ENCODE measurements at places on chromosomes 7 and 10.

- no peak for DNase-seq
Measured at GRCh38 chr7:2701832-2702593, 14.0 kb downstream of the AMZ1 start.

DNA sequence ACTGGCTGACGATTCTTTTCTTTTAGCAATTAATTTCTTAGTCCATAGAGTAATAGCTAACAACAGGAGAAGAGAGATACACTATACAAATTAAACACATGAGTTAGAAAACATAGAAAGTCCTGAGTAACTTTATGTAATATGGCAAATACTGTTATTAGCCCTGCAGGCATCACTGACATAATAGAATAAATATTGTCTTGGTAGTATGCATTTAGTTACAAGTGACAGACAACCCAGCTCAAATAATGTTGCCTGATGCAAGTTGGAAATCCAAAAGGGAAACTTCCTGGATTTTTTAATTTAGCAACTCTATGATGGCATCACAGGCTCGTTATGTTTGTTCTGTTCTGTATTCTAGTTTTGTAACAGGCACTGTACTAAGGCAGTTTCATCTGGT lies 95.1 kb downstream of the DKK1 start:
- DNase-seq: no peak

DNA sequence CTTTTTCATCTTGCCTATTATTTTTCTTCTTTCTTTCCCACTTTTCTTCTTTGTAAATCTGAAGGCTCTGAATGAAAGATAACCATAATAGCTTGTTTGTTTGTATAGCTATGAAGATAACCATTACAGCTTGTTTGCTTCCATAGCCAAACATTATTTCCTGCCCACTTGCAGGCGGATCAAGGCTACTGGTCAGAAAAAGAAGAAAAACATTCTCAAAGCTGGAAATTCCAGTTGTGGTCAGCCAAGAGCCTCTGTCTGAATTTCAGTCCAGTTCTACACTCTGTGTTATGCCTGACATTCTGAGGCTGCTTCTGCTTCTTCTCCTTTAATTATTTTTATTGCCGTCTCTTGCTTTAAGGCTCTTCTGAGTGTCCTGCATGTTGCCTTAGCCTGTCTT lies 48.9 kb downstream of the TMEM178B start:
- DNase-seq: no peak

DNA sequence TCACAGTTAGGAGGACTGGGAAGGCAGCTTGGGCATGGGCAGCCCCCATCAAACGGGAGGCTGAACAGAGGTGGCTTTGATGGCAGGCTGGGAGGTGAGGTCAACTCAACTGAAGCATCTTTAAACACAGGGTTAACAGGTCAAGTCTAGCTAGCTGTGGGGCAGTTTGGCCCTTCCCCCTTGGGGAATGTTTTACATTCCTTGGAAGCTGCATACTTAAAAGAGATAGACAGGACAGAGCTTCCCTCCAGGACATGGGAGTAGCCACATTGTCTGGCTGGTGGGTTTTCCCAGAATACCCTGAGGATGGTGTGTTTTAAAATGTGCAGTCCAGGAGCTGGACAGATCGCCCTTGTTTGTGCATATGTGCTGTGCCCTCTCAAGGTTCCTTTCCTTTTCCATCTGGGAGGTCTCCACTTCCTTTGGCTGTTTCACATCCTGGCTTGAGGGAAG lies 6.8 kb upstream of the RASSF4 start:
- no peak for DNase-seq

- DNase-seq: no peak
Measured at GRCh38 chr7:48380921-48381320, 209.7 kb downstream of the ABCA13 start.

DNA sequence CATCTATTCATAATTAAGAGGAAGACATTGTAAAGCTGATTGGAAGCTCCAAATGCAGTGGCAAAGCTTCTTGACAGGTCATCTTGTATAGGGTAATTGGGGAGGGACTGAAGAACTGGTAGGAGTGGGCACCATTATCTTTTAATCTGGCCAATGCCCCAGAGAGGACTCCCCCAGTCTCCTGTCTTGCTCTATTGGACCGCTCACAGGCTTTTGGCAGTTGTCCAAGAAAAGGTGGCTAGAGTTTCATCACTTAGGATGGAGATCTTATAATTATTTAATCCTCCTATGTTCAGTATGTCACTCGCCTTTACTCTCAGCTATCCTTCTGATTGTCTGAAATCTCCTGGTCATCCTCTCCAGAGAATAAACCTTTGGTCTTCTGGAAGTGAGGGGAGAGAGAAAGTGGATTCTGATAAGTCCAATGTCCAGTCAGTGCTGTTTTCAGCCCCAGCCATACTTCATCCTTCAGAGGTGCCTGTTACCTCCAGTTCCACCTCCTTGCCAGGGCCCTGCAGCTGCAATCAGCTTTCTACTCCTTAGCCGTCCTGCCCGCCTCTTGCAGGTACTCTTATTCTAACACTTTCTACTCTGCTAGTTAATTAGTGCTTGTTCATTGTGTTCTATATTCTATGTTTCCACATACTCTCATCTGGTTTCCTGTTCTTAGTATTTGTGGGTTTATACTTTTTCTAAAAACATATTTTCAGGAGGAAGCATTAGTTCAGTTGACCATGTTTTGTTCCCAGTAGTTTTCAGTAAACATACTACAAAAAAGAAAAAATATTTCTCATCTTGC lies 241.6 kb downstream of the NSUN6 start:
- no peak for DNase-seq

DNA sequence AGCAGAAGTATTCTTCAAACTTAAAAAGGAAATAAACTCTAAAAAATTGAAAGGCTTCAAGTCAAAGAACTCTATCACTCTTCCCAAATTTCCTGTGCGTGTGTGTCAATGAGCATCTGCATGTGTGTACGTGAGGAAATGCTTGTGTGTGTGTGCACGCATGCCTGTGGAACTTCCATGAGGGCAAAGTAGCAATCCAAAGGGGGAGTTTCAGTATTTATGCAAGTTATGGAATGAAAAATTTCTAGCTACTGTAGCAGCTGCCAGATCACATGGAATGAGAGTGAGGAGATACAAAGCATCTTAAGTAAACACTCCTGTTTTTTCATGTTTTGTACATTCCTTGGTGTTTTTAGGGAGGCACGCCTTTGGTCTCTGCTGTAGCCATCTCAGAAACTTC lies 152.6 kb downstream of the RAPGEF5 start:
- DNase-seq: no peak

- no peak for DNase-seq
Measured at GRCh38 chr10:68469838-68470237, 1.9 kb downstream of the DNA2 start.

DNA sequence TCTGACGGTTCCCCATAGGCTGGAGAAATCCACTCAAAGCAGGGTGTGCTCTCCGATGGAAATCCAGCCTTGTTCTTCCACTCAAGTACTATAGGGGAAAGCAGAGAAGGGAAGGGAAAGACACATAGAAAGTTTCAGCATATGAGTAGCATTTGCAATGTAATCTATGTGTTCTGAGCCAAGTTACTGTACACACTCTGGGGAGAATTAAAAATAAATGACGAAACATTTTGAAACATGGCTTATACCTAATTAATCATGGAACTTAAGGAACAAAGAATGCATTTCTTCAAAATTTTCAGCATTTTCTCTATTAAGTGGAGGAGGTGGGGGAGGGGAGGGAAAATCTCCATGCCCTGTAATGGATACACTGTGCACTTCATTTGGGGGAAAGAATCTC lies 198.1 kb upstream of the HABP2 start:
- DNase-seq: no peak

DNA sequence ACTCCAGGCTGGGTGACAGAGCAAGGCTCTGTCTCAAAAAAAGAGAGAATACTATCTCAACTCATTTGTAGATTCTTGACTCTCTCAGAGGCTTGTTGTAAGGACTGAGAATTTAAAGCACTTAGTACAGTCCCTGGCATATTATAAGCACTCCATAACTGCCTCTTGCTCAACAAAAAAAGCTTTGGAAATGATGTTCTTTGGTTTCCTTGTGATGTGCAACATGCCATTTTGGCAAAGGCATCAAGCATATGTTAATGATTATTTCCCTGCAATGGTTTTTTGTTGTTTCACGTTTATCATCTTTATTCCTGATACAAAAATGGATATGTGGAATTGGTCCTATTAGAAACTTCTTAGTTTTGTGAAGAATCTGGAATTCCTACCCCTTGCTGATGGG lies 15.7 kb downstream of the NOLC1 start:
- no peak for DNase-seq

- DNase-seq: no peak
Measured at GRCh38 chr10:35204650-35205319, 78.1 kb downstream of the CREM start.

GRCh38 chr7:149010451-149010850 lies 17.9 kb downstream of the PDIA4 start:
- no peak for DNase-seq

DNA sequence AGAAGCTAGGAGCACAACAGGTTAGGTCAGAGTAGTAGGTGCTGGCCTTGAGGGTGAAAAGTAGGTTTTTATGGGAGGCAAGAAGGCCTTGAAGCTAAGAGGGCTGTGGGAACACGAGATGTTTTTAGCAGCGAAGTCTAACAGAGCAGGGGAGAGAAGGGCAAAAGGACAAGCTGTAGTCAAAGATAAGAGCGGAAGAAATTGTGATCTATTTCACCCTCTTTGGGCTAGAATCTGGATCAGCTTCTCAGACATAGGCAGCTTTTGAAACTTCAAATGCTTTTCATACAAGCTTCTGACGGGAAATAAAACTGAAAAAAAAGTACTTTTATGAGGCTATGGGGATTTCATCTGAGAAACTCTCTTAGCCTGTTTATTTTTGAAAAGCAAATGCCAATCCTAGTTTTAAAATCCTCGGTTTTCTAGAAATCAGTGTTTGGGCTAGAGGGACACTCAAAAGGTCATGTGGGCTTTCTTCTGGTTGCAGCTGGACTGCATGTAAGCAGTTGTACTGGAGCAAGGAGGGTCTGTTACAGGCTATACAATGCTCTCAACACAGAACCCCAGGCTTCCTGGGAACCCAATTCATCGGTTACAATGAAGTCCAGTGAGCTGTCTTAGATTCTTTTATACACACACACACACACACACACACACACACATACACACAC lies 83.6 kb downstream of the RNF216 start:
- DNase-seq: no peak

- DNase-seq: no peak
Measured at GRCh38 chr7:76234282-76234584, 32.5 kb downstream of the SRRM3 start.

GRCh38 chr7:77258014-77258413 lies 58.4 kb upstream of the FGL2 start:
- no peak for DNase-seq

GRCh38 chr7:2540641-2541051 lies 14.7 kb downstream of the BRAT1 start:
- DNase-seq: no peak

All from NCI-H748 treated with DMSO at 0.1 percent for 48 hours (cell line).